ENCODE measurements at places on chromosomes 6 and 20.

DNA sequence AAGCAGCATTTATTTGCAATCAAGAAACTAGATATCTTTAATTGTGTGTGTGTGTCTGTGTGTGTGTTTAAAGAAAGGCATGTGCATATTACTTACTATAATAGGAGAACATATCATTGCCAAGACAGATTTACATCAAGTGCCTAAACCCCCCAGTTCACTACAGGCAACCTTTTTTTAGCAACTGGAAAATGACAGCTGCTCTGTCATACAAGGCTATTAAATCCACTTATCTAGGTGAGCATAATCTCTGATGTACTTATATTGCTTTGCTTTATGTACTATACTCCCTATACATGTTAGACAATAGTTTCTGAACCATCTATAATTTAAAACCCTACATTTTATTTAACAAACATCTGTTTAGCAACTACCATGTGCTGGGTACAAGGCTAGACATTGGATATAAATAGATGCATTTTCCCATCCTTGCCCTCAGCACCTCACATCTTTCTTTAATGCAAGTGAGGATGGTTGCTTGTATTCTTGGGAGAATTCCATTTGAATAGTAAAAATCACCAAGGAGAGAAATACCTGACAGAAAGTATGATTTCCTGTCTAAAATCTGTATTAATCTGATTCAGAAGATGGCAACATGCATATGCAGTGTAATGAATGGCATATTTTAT is 398.3 kb downstream of the LAMA2 start:
- no peak for DNase-seq

- no peak for DNase-seq
Observed at GRCh38 chr6:4953440-4953839, 50.4 kb downstream of the RPP40 start.

- DNase-seq: no peak
Observed at GRCh38 chr20:3812975-3813847, 7.1 kb upstream of the AP5S1 start.

- no peak for DNase-seq
Observed at GRCh38 chr20:35146299-35146919, 727 bp downstream of the EDEM2 start.

DNA sequence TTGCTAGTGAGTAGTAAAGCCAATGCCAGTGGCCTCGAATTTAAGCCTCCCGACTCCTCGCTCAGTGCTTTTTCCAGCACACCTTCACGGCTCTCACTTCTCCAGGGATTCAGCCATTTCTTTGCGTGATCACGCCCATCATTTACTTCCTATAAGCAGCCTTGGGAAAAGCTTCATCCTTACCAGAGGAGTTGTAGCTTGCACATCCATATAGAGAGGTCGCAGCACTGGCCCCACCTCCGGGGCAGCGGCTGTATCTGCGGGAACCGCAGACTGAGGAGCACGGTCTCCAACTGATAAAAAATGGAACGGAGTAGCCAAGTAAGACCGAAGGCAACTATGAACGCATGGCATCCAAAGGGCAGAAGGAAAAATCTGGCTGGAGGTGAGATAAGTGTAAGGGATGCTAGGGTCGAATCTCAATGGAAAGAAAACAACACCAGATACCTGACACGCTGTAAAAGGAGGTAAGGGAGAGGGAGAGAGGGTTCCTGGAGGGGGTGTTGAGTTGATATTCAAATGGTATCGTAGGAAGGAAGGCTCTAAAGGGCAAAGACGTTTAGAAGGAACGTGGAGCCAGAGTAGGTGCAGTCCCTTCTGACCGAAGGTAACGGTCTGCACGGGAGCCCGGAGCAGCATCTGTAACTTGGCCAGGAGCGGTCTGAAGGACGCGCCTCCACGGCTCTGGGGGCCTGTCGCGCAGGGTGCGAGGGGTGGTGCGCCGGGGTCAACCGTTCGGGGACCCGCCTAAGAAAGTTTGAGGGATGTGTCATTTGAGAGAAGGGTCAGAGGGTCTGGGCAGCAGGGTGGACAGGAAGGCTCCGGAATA is 640 bp downstream of the NFS1 start:
- no peak for DNase-seq

GRCh38 chr6:1311400-1312202 is at the start of gene FOXQ1:
Gene FOXQ1 (plus strand): TSS chr6:1312098. CDS start chr6:1312705, 607 bp downstream.
- DNase-seq: no peak

DNA sequence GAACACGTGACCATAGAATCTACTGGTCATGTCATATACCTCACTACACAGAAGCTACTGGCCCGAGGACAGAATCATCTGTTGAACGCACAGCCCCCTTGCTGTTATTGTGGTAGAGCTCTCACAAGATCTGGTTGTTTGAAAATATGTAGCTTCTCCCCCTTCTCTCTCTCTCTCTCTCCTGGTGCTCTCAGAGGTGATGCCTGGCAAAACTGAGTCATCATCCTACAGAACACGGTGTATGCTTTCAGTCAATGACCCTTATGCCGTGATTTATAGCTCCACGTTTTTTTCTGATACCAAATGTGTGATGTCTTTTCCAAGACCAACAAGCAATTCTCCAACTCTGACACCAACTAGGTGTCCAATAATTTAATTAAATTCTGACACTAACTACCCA is 13.0 kb upstream of the RBM24 start:
- DNase-seq: no peak

GRCh38 chr6:157604816-157605215 is 218.2 kb upstream of the SNX9 start:
- no peak for DNase-seq

DNA sequence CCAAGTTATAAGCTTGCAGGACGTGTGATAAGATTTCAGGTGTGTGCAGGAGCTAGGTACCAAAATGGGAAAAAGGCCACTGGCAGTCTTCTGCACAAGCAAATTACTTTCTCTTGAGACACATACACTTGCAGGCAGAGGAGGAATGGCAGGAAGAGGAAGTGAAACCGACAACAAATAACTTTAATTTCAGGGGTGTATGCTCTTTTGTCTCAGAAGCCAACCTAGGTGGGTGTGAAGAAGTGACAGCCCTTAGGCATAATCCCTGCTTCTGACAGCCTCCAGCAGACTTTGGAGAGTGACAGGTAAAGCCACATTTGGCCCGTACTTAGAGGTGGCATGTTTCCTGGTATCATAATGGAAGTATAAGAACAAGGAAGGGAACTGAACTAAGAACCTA is 118.8 kb upstream of the TRAF3IP2 start:
- DNase-seq: no peak

DNA sequence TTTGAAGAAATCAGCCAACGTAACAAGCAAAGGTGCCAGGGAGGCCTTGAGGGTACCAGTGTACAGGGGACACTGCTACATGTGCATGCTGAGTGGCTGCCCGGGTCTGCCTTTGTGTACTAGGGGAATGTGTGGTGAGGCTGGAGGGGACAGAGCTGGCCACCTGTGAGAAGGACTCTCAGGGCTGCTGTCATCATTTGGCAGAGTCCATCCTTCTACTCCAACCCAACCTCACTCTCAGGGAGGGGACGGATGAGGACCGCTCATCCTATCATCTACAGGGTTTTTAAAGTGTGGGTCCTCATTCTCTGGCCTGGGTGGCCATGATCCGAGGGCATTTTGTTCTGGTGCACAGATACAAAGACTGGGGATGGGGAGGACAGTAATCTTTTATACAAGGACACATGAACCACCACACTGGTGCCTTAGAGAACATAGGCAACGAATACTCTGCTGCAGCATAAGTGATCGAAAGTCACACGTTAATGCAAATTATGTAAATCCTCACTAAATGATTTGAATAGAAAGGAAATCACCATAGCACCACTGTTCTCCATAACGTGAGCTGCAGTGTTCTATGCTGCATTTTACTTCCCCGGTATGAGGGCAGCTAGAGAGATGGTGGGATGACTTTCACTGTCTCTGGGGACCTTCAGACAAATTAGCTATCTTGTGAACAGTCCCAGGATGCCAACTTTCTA is 181.4 kb downstream of the GMPR start:
- no peak for DNase-seq

All from hypothalamus (tissue), 51 donors.